Prostate gland (tissue), 2 donors: ENCODE measurements at places on chromosomes 2 and 18. TPM values are rescaled to one million over a fixed set of nuclear protein-coding genes. Genes with fewer than 3 reads are reported as not detected.

Gene ERBB4
- 32.8 TPM for total RNA-seq

Gene IL36A
- total RNA-seq: not detected

Gene PEX13
- total RNA-seq: 31.7 TPM

Gene ALPI
- not detected for total RNA-seq

Gene ADD2
- 3.1 TPM for total RNA-seq

Gene POTEE
- 8.6 TPM for total RNA-seq

Gene TM4SF20
- not detected for total RNA-seq

Gene CRACDL
- 20.8 TPM for total RNA-seq

Gene KLF11
- 37.9 TPM for total RNA-seq

Gene C18orf54
- total RNA-seq: 5.6 TPM

Gene TDRD15
- not detected for total RNA-seq

Gene RAD51AP2
- not detected for total RNA-seq

Gene TFCP2L1
- total RNA-seq: 25.7 TPM

Gene LRRC30
- not detected for total RNA-seq

Gene KANSL1L
- 36.1 TPM for total RNA-seq

Gene ASB18
- total RNA-seq: not detected

Gene SLC5A7
- total RNA-seq: 0.17 TPM

Gene PTPN4
- 23.7 TPM for total RNA-seq

Gene SERPINB12
- total RNA-seq: not detected

Gene ANKRD30B
- total RNA-seq: 2.5 TPM

Gene NOSTRIN
- total RNA-seq: 56.1 TPM

Gene DNAJC5G
- not detected for total RNA-seq

Gene CHRND
- total RNA-seq: 1.4 TPM

Gene OSBPL1A
- total RNA-seq: 33.7 TPM

Gene MPPE1
- total RNA-seq: 19.3 TPM

Gene NT5DC4
- total RNA-seq: not detected

Gene GALR1
- 0.14 TPM for total RNA-seq

Gene PSTPIP2
- total RNA-seq: 21.1 TPM

Gene ICA1L
- total RNA-seq: 8.9 TPM

Gene VAMP5
- total RNA-seq: 27.0 TPM

Gene PROKR1
- not detected for total RNA-seq

Gene MAB21L4
- 1.1 TPM for total RNA-seq

Gene LCT
- not detected for total RNA-seq

Gene SLC4A3
- 44.6 TPM for total RNA-seq

Gene UGT1A10
- not detected for total RNA-seq

Gene CXCR4
- 27.2 TPM for total RNA-seq
